ENCODE measurements at places on chromosomes 6 and 20.

GRCh38 chr6:167515873-167516507 lies 191.1 kb downstream of the TTLL2 start:
- DNase-seq = no peak

DNA sequence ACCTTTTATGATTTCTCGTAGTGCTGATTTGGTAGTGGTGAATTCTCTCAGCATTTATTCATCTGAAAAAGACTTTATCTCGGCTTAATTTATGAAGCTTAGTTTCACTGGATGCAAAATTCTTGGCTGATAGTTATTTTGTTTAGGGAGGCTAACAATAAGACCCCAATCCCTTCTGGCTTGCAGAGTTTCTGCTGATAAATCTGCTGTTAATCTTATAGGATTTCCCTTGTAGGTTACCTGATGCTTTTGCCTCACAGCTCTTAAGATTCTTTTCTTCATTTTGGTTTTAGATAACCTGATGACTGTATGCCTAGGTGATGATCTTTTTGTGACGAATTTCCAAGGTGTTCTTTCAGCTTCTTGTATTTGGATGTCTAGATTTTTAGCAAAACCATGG lies 388.7 kb downstream of the UTRN start:
- DNase-seq = no peak

- no peak for DNase-seq
These were observed 28.1 kb downstream of the PTPN1 start for GRCh38 chr20:50538276-50538675.

- DNase-seq = no peak
These were observed 62.7 kb upstream of the ZNF133 start for GRCh38 chr20:18225632-18226031.

- no peak for DNase-seq
These were observed 70.7 kb upstream of the LTV1 start for GRCh38 chr6:143772116-143773086.

DNA sequence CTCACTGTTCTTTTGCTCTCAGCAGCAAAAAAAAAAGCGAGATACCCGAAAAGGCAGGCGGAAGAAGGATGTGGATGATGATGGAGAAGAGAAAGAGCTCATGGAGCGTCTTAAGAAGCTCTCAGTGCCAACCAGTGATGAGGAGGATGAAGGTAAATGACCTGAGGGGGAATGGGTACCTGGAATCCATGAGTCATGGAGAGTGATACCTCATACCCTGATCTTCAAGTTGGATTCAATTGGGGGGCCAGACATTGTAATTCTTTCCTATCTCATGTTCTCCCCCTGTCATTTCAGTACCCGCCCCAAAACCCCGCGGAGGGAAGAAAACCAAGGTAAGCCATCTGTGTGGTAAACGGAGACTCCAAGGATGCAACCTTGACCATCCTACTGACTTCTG lies 6.8 kb downstream of the ABCF1 start:
- DNase-seq = no peak

DNA sequence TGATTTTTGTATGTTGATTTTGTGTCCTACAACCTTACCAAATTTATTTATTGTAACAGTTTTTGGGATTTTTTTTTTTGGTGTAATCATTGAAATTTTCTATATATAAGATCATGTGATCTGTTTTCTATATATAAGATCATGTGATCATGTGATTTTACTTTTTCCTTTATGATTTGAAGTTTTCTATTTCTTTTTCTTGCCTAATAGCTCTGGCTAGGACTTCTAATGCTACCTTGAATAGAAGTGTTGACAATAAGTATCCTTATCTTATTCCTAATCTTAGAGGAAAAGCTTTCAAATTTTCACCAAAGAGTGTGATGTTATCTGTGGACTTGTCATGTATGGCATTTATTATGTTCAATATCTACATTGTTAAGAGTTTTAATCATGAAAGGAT lies 69.7 kb downstream of the TNFAIP3 start:
- no peak for DNase-seq

DNA sequence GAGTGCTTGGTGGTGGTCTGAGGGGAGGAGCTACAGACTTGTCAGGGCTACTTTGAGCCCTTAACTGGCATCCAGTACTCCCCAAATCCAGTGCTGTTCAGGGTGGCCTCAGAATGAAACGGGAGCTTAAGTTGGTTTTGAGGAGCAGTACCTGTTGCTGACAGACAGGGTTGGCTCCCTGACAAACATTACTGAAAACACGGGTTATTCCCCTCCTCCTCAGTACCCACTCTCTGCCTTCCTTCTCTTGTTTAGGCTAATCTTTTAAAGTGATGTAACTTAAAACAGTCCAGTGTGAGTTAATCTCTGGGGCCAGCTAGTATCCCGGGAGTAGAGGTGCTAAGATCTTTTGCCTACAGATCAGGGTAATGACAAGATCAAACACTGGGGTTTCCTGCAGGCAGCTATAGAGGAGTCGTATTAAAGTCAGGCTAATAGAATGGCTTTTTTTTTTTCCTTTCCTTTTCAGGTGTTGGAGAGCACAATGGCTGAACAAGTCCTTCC lies 3.7 kb downstream of the TNFAIP3 start:
- DNase-seq = no peak

GRCh38 chr6:36487698-36488097 lies 44.9 kb downstream of the KCTD20 start:
- DNase-seq = no peak

GRCh38 chr6:37319156-37319555 lies 34.6 kb upstream of the RNF8 start:
- no peak for DNase-seq

Data from stimulated activated CD8-positive, alpha-beta memory T cell treated with anti-CD3 and anti-CD28 coated beads, Interleukin-7, amount 100 ng/mL, for 24 hours (primary cell).